ENCODE measurements at places on chromosomes 3 and 15. TPM values are rescaled to one million over a fixed set of nuclear protein-coding genes. Genes with fewer than 3 reads are reported as not detected.

The VWA5B2 gene
- total RNA-seq, result under 0.01 TPM

The PXYLP1 gene
- total RNA-seq, result 3.0 TPM

The NUP210 gene
- 140 TPM for total RNA-seq

The FANCI gene
- total RNA-seq, result 9.4 TPM

The MAP6D1 gene
- 1.3 TPM for total RNA-seq

The NOX5 gene
- total RNA-seq, result under 0.01 TPM

The FNDC3B gene
- total RNA-seq, result 28.0 TPM

Data from hematopoietic multipotent progenitor cell (in vitro differentiated cells).